ENCODE measurements at places on chromosomes 6 and 20.

GRCh38 chr6:135094403-135094821 is 39.8 kb upstream of the HBS1L start:
- no peak for DNase-seq

DNA sequence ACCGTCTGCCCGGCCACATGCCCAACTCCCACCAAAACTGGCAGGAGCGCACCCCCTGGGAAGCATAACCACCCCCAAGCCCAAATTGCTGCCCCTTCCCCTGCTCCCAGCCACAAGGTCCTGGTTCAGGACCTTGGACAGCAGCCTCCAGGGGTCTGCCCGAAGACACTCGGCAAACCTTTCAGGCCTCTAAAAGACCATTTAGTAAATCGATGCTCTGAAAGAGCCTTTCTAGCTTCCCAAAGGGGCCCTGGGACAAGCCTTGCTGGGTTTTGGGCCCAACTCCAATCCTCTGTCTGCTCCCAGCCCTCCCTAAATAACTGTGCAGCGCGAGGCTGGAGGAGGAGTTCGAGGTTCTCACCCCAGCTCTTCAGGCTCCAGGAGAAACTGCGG is 30.5 kb downstream of the GRM4 start:
- peak; percentile 8 for DNase-seq

DNA sequence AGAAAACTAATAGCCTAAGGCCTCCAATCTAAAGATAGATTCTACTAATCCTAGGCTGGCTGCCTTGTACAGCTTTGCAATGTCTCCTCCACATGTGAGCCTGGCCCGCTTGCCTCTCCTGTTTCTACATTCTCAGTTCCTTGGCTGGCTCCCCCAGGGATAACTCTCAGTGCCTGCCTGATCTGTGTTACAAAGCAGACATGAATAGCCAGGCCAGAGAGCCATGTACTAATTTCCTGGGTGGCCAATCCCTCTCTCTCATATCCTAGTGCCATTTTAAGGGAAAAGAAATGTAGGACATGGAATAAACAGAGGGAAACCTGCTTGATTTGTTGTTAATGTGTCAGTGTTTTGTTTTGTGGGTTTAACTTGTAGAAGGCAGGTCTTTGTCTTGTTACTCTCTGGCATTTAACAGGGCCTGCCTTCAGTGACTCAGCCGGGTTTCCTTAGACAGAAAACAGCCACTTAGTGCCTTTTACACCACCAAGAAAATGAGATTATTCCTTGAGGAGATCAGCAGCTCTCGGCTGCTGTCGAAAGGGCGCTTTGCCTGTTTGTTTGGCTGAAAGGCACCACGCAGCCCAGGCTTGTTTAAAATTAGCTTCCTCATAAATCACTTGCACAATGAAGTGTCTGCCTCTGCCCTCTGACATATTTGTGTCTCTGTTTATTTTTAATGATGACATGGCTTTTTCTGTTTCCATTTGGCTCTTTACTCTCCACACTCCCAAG is 702.7 kb downstream of the MAFB start:
- no peak for DNase-seq

- DNase-seq: no peak
Observed at GRCh38 chr20:38197619-38198018, 32.5 kb upstream of the TGM2 start.

DNA sequence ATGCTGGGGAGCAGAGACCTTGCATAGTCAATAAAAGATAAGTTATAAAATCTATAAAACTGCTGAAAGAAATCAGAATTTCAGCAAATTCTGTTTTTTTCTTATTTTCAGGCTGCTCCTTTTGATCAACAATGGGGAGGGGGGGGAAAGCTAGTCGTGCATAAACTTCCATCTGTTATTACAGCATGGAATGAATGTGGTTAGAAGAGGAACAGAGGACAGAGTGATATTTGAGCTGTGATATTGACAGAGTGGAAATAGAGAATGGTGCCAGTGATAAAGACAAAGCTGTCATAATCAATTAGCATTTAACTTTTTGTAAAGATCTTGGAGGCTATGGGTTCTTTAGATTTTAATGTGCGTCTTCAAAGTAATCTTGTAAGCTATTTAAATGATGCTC is 43.4 kb upstream of the QKI start:
- no peak for DNase-seq

DNA sequence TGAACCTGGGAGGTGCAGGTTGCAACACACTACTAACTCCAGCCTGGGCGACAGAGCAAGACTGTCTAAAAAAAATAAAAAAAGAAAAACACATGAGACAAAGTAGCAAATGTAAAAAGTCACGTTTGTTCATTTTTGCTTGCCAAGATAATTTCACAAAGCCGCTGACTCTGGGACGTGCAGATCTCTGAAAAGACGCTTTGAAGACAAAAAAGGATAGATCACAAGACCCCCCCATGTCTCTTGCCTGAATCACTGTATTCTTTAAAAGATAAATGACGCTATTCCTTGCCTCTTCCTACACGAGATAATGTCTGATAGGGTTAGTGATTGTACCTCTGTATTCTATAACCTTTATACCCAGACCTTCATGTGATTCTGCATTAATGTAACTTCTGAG is 23.3 kb upstream of the STXBP5 start:
- DNase-seq: no peak

- DNase-seq: no peak
Observed at GRCh38 chr6:20058121-20058905, 154.0 kb downstream of the MBOAT1 start.

- DNase-seq: no peak
Observed at GRCh38 chr6:89057759-89058158, 22.8 kb upstream of the PNRC1 start.

DNA sequence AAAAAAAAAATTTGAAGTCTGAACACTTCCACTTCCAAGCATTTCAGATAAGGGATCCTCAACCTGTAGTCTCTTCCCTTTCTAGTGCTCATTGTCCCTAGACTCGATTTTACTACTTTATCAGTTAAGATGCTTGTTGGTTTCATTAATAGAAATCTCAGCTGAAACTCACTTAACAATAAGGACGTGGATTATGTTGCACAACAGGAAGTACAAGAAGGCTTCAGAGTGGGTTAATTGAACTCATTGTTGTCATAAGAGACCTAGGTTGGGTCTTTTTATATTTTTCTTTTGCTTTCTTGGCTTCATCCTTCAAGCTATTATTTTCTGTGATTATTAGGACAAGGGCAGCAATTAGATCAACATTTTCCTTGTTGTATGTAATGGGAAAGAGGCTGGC is 175.2 kb downstream of the CDKAL1 start:
- DNase-seq: no peak

- DNase-seq: no peak
Observed at GRCh38 chr6:125246566-125246965, 55.2 kb downstream of the HDDC2 start.

DNA sequence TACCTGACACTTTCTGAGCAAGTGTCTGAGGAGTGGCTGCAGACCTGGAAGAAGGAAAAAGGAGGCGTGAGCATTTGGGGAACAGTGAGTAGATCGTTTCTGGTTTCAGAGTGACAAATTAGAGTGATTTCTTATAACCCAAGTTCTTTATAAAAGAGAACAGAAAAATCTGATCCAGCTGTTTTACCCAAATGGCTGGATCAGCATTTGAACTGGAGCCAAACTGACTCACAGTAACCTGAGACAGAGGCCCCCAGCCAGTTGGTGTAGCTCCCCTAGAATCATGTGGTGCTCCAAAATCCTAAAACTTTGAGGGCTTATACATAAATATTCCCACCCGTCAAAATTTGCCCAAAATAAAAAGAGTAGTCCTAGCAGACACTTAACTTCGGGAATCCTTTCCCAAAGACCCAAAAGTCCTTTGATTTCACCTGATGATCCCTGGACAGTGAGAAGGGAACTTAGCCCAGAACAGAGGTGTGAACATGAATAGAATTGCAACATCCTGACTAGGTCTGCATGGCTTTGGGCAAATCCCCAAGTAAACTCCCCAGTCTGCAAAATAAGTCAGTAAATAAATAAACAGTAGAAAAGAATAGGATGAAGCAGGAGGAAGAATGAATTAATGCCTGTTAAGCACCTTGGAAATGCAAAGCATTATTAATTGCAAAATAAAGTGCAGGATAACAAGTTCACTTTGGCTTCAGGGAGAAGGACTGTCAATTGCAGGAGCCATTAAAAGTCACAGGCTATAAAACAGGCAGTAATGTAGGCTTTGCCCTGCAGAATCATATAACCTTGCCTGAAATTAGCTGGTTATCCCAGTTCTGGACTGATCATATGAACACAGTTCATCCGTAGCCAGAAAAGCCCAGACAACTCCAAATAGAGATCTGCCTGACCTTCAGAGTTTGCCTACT is 262.0 kb upstream of the JARID2 start:
- no peak for DNase-seq

All from stimulated activated CD4-positive, alpha-beta T cell treated with anti-CD3 and anti-CD28 coated beads, Interleukin-2, amount 100 ng/mL, for 48 hours (primary cell).